Activated CD8-positive, alpha-beta memory T cell treated with anti-CD3 and anti-CD28 coated beads for 24 hours (primary cell): ENCODE measurements at places on chromosomes 3 and 15.

GRCh38 chr3:173890091-173890490 lies 492.5 kb downstream of the NLGN1 start:
- no peak for DNase-seq

DNA sequence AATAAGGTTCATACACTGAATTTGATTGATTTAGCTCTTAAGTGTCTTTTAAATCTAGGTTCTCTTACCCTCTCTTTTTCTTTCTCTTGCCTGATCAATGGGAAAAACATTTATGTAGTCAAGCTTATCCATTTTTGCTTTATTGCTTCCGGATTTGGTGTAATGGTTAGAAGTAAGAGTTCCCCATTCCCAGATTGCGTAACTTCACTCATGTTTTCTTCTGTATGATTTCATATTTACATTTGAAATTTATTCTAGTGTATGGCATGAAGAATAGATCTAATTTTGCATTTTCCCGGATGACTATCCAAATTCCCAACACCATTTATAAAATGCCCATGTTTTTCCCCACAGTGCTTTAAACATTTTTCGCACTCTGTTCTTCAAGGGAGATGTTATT lies 27.9 kb upstream of the SV2B start:
- DNase-seq, result no peak

GRCh38 chr15:93027413-93027812 lies 61.6 kb downstream of the RGMA start:
- peak; percentile 44 for DNase-seq

DNA sequence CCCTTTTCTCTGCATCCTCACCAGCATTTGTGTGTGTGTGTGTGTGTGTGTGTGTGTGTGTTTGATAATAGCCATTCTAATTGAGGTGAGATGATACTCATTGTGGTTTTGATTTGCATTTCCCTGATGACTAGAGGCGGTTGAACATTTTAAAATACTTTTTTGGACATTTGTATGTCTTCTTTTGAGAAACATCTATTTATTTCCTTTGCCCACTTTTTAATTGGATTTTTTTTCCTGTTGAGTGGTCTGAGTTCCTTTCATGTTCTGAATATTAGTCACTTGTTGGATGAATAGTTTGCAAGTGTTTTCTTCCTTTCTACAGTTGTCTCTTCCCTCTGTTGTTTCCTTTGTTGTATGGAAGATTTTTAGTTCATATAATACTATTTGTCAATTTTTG lies 54.3 kb upstream of the THSD4 start:
- DNase-seq, result no peak

GRCh38 chr3:178186666-178187065 lies 349.6 kb upstream of the KCNMB2 start:
- no peak for DNase-seq

DNA sequence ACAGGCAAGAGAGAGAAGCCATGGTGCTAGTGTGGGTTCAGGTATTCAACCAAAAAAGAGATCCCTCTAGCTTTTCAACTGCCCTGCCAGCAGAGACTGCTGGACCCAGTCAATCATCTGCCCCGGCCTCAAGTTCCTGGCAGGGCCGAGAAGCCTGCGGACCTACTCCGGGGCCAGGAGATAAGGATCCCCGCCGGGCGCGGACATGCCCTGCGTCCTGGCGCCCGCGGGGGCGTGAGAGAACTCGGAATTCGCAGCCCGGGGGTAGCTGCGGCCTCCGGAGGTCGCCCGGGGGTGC lies 821 bp upstream of the MAGI1 start:
- no peak for DNase-seq

GRCh38 chr15:58154769-58155168 lies 16.6 kb downstream of the AQP9 start:
- DNase-seq, result no peak

DNA sequence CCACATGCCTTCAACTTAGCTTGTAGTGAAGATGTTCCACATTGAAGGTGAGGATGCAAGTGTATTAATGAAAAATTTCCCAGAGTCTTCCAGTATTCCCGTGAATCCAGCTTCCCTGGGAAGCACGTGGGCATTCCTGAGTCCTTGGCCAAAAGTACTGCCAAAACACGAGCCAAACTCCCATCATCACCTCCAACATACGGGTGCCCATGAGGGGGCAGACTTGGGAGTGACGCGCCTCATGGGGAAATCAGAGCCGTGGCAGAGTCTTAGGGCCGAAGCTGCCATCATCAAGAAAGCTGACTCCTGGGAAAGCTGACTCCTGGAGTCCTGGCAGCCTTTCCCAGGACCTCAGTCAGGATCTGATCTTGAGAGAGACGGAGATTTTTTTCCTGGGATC lies 20.1 kb upstream of the TM2D3 start:
- DNase-seq, result no peak

DNA sequence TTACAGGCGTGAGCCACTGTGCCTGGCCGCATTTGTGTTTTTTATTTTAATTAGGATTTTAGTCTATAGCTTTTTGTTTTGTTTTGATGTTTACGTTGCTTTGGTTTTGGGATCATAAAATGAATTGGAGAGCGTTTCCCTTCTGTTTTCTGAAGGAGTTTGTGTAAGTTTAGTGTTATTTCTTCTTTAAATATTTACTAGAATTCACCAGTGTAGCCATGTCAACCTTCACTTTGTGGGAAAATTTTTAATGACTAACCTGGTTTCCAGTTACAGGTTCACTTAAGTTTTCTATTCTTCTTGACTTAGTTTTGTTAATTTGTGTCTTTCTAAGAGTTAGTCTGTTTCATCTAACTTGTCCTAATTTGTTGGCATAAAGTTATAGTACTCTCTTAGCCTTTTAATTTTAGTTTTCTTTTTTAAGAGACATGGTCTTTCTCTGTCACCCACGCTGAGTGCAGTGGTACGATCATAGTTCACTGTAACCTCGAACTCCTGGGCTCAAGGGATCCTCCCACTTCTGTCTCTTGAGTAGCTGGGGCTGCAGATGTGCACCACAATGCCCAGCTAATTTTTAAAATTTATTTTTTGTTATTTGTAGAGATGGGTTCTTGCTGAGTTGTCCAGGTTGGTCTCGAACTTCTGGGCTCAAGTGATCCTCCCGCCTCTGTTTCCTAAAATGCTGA lies 61.0 kb downstream of the CHD2 start:
- no peak for DNase-seq

- no peak for DNase-seq
These were observed 114.7 kb upstream of the CCNL1 start for GRCh38 chr3:157274644-157275137.

DNA sequence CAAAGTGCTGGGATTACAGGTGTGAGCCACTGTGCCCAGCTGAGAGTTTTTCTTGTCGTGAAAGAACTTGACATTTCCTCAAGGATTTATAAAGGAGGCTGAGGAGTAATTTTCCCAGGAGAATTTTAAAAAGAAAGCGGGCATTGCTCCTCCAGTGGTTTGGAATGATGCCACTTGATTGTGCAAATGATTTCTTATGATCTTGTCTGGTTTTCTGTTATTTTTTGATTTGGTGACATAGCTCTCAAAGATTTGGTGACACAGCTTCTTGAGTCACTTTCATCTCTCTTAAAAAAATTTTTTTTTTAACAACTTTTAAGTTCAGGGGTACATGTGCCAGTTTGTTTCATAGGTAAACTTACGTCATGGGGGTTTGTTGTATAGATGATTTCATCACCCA lies 24.6 kb upstream of the NFKBIZ start:
- DNase-seq, result no peak

GRCh38 chr3:134407239-134407625 lies 33.0 kb upstream of the AMOTL2 start:
- DNase-seq, result no peak

DNA sequence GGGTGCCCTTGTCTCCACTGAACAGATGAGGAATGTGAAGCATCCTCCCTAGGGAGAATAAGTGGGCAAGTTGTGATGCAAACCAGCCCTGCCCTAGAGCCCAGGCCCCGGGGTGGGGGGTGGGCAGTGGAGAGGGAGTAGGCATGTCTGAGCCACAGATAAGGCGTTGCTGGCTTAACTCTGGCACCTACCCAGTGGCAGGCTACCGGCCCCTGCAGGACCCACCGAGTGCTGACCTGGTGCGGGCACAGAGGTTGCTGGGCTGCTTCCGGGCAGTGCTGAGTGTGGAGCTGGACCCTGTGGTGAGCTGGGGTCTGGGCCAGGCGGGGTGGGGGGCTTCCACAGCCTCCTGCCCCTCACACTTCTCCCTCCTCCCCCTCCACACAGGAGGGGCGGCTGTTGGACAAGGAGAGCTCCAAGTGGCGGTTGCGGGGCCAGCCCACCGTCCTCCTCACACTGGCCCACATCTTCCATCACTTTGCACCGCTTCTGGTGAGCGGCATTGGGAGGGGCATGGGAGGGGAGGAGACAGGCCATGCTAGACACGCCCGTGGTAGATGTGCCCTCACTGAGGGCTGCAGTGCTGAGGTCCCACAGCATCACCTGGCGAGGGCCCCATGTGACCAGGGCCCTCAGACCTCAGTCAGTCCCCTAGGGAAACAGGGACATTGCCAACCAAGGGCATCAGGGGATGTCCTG lies 10.1 kb downstream of the RNF123 start:
- DNase-seq, result no peak

DNA sequence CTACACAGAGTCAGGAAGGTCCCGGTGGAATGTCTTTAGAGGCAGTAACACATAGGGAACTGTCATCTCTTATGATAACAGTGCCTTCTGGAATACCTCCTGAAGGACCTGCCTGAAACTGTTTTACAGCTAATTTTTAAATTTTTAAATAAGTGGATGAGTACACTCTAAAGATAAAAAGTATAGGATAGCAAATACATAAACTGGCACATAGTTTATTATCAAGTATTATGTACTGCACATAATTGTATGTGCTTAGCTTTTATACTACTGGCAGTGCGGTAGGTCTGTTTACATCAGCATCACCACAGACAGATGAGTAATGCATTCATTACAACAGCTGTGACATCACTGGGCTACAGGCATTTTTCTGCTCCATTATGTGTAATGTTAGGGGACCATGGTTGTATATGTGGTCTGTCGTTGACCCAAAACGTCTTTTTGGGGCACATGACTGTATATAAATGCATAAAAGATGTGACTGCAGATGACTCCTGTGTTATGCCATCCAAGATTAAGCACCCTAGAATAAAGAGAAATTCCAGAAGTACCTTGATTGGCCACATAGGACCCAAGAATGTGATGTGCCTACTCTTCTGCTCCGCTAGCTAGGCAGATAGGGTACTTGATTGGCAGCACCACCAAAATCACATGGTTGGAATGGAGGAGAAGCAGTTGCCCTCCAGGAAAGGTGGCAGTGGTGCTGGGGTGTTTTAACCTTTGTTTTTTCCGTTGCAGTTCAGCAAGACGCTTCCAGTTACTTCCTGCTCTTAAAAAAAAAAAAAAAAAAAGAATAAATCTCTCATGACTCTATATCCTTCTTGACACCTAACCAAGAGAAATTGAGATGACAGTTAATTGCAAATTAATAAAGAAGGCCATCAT lies 3.3 kb downstream of the VPS8 start:
- DNase-seq, result no peak

DNA sequence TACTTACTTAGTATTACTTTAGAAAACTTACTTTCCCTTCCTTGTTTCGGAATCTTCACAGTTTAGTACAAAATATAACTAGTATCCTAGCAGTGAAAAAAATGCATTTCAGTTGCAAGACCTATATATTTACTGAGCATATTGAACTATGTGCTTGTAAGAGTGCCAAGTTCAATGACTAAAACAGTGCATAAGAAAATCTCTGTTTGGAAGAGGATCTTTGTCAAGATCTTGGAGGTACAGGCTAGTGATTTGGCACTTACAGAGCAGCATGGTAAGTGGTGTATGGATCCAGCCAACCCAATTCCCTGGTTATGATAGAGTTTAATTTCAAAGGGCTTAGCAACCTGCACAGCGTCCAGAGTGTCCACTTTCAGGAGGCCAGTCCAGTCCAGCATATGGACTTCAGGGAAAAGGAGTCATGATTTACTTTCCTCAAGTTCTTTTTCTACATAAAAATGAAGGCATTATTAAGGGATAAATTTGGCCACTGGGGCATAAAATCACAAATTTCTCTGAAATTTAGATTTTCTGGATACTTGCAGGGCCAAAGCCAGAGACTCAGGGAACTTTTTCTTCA lies 625.8 kb upstream of the BCHE start:
- no peak for DNase-seq

GRCh38 chr3:153628591-153628990 lies 466.6 kb downstream of the RAP2B start:
- no peak for DNase-seq

DNA sequence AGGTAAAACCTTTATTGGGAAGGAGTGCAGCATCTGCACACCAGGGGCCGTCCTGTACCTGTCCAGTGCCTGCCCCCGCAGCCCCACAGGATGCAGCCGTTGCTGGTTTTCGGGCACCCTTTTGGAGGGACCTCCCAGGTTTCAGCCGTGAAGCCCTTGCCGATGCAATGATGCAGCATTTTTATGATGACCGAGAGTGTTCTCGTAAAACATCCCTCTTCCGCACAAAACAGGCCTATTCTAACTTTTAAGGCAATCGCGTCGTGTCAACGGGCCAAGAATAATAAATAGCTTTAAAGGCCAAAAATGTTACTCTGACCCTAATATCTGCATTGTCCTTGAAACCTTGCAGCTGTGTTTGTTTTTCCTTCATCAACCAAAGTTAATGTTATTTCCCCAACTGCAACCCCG lies 126.1 kb downstream of the LRRK1 start:
- DNase-seq, result peak; percentile 13

- DNase-seq, result no peak
These were observed 95.3 kb upstream of the ATP2B2 start for GRCh38 chr3:10600726-10601125.

- DNase-seq, result peak; percentile 54
These were observed 2.6 kb upstream of the RBM15B start for GRCh38 chr3:51388286-51389029.

DNA sequence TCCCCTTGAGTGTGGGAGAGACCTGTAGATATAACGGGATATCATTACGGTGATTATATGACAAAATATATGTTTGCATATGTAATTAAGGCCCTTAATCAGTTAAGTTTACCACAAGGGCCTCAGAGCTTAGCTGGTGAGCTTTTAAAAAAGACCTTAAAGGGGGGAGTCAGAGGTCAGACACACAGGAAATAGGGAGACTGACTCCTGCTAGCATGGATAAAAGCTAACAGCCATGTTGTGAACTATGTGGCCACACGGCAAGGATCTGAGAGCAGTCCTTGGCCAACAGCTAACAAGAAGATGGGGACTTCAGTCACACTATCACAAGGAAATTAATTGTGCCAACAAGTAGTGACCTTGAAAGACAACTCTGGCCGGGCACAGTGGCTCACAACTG lies 3.1 kb downstream of the STAG1 start:
- DNase-seq, result no peak

DNA sequence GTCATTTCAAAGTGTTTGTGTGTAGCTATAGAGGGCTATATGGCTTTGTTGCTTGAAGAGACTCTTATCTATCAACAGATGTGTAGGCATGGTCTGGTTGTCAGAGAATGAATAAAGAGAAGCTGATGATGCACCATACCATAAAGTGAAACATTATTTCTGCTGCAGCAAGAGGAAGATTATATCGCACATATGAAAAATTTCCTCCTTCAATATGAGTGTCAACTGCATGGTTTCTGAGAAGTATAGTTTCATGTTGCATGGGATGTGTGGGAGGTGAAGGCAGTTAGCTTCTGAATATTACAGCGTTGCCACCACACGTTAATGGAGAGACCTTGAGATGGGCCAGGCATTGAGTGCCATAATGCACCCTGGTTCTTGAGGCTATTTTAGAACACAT lies 217.9 kb downstream of the SATB1 start:
- DNase-seq, result no peak

GRCh38 chr3:71713041-71713440 lies 12.2 kb downstream of the EIF4E3 start:
- no peak for DNase-seq

- DNase-seq, result peak; percentile 74
These were observed 602 bp upstream of the BAHD1 start for GRCh38 chr15:40439960-40440742.

- peak; percentile 59 for DNase-seq
These were observed at the start of gene SLC9C1 for GRCh38 chr3:112293368-112294321. SLC9C1 (minus strand) TSS chr3:112294216; CDS start chr3:112286791, 7,425 bp downstream.
